Suppressor macrophage treated with lipopolysaccharide for 4 hours (primary cell): ENCODE measurements at places on chromosomes 2 and 18.

DNA sequence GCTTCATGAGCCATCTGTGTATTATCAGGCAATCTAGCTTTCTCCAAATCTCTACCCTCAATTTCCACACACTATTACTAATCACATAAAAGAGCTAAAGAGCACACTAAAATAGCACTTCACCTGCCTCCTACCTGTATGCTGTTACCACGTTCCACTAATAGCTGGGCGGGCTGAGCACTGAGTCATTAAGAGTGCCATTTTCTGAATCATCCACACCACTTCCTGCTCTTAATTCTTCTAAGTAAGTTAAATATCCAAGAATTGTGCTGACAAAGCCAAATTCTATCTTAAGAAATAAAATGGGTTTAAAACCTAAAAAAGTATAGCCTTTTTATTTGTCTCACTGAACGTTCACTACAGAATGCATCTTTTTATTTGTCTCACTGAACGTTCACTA, 35.7 kb downstream of the NOL10 start:
- DNase-seq, result peak; percentile 9

GRCh38 chr2:238841542-238842164, 6.2 kb upstream of the TWIST2 start:
- DNase-seq, result no peak

DNA sequence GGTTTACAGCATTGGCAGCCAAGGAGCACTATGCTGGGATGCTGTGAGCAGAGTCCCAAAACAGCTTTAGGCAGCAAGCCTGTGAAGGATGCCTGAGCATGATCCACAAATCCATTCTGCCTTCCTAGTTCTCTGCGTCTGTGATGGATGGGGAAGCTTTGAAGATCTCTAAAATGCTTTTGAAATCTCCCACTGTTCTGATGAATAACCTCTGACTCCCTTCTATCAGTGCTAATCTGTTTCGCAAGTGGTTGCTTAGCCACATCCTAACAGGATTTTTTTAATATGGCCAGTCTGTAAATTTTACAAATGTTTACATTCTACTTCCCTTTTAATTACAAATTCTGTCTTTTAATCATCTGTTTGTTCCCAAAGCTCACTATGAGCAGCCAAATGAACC, 319.2 kb downstream of the GULP1 start:
- no peak for DNase-seq

GRCh38 chr2:215745331-215745730, 268.0 kb downstream of the MREG start:
- peak; percentile 81 for DNase-seq

DNA sequence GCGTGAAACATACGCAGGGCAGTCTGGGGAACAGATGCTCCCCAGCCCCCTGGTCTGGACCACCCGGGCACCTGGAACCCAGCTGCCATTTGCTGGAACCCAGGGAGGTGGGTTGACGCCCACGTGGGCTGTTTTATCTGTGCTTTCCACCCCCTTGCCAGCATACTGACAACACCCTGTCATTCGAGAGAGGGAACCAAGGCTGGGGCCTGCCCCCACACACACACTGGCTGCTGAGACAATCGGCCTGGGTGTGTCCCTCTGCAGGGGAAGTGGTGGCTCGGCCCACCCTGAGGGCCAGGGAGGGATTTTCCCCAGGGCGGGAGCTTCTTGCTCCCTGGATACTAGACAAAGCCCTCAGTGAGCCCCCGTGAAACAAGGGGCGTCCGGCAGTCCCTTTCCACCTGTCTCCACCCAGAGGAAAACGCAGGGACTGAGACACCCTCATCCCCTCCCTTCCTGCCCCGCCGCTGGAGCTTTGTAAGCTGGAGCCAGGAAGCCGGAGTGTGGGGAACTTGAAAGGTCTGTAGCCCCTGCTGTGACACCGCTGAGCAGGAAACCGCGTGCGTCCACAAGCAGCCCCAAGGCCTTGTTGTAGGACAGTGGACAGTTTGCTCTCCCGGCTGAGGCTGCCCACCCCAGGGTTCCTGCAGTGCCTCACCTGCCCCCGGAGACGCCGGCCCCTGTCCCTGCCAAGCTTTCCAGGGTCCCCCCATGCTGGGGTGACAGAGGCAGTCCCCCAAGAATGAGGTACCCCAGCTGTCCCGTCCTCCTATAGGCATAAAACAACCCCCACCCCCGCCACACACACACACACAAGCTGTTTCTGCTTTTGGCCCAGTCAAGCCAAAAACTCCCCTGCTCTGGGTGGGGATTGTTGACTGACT, 14.1 kb upstream of the KLF11 start:
- DNase-seq, result peak; percentile 94

GRCh38 chr2:121287146-121287798, 2.3 kb upstream of the TFCP2L1 start:
- DNase-seq, result peak; percentile 66

DNA sequence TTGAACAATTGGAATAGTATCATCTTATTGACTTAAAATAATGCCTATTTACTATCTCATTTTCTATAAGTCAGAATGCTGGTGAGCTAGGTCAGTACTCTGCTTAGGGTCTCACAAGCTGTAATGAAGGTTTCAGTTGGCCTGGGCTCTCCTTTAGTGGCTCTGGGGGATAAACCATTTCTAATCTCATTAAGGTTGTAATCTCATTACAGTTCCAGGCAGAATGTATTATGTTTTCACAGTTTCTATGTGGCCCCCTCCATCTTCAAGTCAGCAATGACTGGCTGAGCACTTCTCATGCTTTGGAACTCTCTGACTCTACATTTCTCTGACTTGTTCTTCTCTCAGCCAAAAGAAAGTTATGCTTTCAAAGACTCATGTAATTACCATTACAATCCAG, 163.1 kb downstream of the CCDC178 start:
- DNase-seq, result no peak

DNA sequence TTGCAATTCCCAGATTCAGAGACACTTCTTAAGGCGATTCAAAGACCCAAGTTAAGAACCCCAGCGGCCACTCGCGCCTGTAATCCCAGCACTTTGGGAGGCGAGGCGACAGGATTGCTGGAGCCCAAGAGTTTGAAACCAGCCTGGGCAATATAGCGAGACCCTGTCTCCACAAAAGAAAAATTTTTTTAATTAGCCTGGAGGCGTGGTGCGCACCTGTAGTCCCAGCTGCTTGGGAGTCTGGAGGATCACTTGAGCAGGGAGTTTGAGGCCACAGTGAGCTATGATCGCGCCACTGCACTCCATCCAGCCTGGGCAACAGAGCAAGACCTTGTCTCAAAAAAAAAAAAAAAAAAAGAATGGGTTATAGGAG, 585 bp upstream of the ANAPC1 start:
- DNase-seq, result no peak

DNA sequence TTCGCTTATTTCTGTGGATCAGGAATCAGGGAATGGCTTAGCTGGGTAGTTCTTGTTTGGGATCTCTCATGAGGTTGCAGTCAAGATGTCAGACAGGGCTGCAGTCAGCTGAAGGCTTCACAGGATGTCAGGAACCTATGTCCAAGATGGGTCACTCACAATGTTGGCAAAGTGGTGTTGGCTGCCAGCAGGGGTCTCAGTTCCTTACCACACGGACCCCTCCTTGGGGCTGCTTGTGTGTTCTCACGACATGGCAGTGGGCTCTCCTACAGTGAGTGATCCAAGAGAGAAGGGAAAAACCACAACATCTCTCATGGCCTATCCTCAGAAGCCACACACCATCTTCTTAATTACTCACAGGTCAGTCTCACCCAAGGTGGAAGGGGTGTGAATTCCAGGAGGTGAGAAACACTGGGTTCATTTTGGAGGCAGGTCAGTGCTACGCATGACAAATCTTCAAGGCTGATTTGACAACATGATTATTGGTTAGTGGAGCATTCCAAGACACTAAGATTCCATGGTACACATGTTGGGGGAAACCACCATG, 1.3 kb upstream of the ANTXR1 start:
- DNase-seq, result no peak

DNA sequence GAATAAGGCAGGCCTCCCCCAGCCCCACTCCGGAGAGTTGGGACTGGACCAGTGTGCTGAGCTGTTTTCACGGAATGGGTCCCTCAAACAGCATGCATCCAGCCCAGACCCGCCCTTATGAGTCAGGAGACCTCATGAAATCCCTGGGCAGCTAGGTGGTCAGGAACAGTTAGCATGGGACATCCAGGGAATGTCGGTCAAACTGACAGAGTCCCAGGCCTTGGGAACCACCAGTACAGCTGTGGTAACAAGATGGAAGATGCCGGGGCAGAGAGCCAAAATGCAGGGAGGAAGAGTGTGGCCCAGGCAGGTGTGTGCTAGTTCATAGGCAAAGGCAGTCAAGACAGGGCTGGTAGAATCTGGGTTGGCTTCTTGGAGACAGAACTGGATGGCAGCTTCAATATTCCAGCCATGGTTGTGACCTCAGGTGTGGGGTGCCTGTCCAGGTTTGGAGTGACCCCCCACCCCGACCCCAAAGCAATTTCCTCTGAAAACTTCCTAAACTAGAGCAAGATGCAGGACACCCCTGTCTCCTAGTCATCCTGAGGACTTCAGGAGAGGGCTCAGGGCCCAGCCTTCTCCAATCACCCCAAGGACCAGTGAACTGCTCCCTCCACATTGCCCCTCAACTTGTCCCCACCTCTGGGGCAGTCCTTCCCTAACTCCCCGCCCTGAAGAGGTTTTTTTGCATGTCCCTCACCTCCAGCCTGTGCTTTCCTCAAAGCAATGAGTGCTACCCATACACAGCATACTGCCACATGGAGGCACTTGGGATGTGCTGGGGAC, 46.5 kb downstream of the KCNIP3 start:
- DNase-seq, result no peak

DNA sequence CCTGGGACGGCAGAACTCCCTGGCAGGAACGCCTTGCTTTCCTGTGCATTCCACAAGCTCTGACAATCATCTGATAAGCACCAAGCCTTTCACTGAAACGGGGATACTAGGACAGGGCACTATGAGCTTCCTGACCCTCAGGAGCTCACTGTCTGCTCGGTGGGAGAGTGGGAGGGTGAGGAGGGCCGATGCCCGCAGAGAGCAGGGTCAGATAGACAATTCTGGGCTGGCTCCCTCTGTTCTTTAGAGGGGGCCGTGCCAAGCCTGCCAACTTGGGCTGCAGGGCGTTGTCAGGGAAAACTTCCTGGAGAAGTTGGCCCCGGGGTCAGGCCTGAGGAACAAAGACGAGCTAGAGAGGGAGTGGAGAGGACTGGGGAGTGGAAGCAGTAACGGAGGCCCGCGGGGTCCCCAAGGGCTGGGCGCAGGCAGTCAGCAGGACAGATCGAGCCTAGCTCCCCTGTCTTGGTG, 82.0 kb downstream of the CTAGE1 start:
- no peak for DNase-seq

DNA sequence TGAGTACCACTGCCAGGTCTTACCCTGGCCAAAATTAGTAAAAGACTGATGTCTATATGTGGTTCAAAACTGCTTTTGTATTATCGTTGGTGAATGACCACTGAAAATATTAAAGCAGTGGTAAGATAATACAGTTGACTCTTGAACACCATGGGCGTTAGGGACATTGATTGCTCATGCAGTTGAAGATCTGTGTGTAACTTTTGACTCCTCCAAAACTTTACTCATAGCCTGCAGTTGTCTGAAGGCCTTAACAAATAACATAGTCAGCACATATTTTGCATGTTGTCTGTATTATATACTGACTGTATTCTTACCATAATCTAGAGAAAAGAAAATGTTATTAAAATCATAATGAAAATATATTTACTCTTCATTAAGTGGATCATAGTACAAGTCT, 5.8 kb upstream of the ANKRD12 start:
- DNase-seq, result no peak

- no peak for DNase-seq
These were observed 12.4 kb downstream of the MEX3C start for GRCh38 chr18:51185075-51185474.

DNA sequence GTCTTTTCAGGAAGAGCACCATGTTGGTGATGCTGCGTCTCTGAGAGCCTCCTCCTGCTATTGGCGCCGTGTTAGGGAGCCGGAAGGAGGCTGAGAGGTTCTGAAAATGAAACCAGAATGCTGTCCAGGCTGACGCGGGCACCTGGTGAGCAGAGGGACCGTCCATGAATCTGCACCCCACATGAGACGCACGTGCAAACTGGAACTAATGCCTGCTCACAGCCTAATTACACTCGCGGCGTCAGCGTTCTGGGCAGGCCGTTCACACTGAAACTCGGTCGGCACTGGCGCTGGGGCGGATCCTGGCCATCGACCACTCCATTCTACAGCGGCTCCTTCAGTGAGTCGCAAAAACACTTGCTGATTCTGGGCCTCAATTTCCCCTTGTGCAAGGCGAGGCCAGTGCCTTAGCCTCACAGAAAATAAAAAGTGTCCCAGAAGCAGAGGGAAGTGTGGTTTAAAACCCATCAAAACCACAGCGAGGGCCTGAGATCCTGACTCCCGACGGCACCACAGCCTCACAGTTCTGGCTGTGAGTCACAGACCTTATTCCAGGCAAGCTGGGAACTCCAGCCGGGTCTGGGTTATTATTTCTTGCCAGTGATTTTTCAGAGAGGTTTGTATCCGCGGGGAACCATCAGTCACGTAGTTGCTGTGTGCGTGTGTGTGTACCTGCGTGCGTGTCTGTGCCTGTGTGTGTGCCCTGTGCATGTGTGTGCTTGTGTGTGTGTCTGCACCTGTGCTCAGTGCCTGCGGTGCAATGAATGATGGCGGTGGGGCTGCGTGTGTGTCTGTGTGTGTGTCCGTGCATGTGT, 49.1 kb upstream of the CTDP1 start:
- DNase-seq, result peak; percentile 21

DNA sequence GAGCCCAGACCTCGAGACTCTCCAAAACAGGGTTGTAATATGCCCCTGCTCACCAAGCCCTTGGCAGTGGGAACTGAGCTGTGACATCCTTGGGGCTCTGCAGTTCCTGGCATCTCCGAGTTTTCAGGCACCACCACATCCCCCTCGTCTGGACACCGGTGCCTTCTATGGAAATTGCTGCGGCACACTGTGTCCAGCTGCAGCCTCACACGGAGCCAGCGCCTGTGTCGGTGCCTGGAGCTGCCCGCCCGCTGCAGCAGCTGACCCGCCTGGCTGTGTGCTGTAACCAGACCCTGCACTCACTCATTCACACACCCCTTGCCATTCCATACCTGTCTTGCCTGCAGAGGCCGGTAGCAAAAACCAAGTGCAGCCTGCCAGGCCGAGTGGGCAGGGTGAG, 11.8 kb downstream of the IWS1 start:
- no peak for DNase-seq

GRCh38 chr18:8253944-8254343, 355.3 kb upstream of the RAB12 start:
- no peak for DNase-seq
